Memory B cell (primary cell): ENCODE measurements at places on chromosomes 2 and 18.

DNA sequence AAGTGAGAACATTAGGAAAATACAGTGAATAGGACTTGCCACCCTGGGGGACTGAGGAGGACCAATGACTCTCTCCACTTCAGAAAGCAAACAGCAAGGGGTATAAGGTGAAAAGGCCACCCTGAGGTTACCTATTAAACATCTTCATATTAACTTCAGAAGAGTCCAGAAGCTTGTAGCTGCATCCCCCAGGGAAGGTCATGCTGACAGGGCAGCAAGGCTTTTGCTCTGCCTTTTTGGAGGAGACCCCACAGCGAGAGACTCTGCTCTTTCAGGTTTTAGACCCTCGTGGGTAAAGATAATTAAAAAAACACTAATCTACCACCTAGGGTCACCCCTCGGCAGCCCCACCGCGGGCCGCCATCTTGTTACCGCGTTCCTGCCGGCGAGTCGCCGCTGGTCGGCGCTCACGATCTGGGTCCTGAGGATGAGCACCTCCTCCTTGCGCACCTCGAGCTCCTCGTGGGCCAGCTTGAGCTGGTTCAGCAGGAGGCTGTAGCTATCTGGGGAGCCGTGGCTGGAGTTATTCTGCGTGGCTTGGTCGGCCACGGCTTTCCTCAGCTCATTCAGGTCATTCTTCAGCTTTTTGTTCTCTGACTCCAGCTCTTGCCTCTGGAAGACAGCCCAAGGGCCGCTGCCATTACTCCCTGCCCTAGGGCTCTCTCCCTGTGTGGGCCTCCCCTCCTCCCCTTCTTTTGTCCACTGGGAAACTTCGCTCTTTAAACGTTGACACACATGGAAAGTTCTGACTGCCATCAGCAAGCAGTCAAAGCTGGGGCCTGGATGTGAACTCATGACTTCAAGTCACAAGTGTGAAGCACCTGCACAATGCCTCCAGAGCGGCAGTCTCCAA, 50.7 kb upstream of the ACAA2 start:
- DNase-seq: no peak

DNA sequence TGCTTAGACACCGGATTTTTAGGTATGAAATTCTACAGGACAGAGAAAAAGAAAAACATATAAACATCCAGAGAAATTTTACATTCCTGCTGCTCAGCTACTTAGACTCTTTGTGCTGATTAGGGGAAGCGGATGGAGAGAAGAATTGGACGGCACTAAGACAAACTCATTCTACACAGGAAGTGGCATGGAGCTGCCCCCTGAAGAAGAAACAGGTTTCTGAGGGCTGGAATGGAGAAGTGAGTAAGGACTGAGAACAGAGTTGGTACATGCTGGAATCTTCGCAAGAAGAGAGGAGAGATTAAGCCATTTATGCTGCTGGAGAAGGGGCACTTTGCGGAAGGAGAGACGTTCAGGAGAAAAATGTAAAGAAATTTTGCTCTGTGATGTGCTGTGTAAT, 253.0 kb upstream of the ERBB4 start:
- DNase-seq: no peak

GRCh38 chr2:183031911-183032794, 6.1 kb downstream of the NCKAP1 start:
- DNase-seq: no peak

- DNase-seq: no peak
Observed at GRCh38 chr2:16189836-16190160, 249.4 kb downstream of the MYCN start.

- no peak for DNase-seq
Observed at GRCh38 chr2:126790987-126791780, 107.5 kb upstream of the TEX51 start.

DNA sequence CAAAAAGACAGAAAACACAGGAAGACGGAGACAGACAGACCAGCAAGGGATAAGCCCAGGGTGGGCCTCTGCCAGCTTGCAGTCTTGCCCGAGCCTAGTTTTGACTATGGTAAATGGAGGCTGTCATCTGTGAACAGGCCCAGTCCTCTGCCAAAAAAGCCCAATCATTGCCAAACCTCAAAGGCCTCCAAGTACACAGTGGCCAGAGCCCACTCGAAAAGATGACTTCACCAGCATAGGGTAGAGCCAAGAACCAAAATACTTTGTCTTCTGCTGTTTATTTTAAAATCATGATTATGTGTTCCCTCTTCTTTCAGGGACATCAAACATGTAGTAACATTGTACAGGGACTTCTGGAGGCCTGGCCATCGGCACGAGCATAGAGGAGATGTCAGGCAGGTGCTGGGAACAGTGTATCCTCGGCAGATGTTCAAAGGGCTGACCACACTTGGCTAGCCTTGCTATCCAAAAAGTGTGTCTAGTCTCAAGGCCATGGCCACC, 66.0 kb downstream of the TTC32 start:
- no peak for DNase-seq

DNA sequence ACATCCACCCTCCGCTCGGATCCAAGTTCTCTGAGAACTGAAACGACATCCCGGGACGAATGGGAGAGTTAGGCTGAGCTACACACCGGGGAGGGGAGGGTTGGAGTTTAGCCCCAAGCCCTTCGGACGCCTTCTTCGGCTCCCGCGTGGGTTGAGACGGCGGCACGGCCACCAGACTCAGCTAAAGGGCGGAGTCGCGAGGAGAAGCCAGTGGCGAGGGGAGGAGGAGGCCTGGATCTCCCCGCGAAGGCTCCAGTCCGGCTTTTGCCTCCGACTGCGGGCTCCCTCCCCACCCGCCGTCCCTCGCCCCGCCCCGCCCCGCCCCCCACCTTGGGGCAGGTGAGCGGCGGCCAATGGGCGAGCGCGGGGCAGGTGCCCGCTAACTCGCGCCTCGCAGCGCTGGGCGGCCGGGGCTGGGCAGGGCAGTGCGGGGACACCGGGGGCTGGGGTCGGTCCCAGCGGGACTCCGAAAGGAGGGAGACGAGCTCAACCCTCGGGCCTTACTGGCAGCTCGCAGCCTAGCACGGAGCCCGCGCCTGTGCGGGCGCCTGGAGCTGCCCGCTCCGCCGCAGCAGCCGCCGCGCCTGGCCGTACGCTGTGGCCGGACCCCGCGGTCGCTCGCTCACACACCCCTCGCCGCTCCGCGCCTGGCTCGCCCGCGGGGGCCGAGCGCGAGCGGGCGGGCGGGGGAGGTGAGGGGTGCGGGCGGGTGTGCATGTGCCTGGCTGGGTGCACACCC, at the start of gene EMX1:
Gene EMX1, plus strand, starts transcription at position 382 of the 739 bp plus-strand sequence. Its CDS starts 334 bp downstream, at position 716.
- peak; percentile 57 for DNase-seq

DNA sequence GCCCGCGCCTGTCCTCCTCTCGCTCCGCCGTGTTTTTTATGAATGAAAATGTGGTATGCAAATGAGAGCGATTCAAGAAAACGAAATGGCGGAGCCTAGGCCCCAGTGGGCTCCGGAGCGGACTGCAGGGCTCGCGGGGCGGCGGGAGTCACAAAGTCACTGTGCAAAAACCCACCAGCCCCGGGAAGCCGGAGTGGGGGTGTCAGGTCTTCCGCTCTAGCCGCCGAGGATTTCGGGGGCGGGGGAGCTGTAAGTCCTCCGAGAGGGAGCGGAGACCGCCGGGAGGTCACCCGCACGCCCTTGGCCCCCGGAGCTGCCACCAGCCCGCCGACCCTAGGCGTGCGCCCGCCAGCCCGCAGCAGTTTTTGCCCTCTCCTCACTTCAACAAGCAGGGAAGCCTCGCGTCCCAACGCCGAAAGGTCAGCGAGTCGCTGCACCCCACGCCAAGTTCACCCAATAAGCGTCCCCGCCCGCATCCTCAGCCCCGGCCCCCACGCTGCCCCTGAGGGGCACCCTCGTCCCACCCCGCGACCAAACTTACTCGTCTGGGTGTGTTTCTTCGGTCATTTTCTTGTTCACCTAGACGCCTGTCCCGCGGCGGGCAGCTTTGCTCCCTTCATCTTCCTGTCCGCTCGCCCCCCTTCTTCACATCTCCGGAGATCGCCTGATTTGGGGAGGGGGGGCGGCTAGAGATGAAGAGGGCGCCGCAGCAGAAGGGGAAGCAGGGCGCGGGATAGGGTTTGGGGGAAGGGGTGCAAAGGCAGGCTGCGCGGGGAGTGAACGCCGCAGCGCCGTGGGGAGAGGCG, 775 bp downstream of the SPRED2 start:
- peak; percentile 56 for DNase-seq

DNA sequence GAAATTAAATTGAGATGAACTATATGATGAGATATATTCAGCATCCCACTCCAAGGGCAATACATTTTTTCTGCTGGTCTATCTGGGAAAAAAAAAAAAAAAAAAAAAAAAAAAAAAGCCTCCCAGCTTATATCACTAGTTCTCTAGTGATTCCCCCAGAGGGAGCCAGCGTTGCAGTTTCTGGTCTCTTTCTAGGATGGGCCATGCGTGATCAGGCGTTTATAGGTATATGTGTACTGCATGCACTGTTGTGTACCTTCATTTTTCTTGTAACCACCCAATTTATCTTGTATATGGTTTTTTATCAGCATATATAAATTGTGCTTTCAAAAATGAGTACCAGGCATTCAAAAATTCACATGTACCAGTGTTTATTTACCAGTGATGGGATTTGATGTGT, 35.1 kb downstream of the DCDC2C start:
- DNase-seq: no peak

DNA sequence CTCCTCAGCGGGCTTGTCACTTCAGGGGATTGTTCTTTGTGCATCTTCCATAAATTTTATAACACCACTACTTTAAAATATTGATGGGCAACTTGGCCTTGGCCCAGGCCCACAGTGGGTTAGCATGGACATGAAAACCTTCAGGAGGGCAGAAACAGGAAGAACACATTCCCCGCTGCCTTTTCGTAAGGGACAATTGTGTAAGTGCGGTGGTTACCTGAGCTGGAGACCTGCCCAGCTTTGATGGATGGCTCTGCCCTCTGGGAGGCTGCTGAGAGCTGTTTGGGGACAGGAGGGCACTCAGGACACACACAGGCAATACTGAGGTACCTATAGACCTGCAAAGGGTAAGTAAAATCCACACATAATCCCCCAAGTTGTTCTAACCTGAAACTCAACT, 46.8 kb downstream of the FECH start:
- no peak for DNase-seq

- no peak for DNase-seq
Observed at GRCh38 chr2:113068706-113069485, 1.1 kb downstream of the IL1F10 start.

DNA sequence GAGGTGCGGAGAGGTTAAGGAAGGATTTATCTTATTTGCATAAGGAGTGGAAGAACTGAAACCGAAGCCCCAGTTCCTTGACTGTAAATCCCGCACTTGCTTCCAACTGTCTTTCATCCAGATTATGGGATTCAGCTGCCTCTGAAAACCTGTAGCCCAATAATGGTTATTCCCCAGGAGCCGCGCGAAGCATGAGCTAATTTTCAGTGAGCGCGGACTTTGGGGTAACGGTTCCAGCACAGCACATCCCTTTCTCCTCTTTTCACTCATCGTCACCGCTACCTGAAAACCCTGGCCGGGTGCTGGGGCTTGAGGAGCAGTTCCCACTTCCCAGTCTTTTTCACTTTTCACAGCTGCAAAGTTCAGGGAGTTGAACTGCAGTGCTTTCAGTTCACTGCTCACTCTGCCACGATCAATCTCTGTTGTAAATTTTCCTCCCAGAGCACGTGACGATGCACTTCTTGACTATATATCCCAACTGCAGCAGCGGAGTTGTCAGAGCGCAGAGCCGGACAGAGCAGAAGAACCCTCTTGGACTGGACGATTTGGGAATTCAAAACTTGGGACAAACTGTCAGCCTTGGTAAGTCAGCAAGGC, at the start of gene KCNE4:
Gene KCNE4, plus strand, starts transcription at position 498 of the 597 bp plus-strand sequence. CDS start 641 bp downstream, outside the sequence.
- no peak for DNase-seq

DNA sequence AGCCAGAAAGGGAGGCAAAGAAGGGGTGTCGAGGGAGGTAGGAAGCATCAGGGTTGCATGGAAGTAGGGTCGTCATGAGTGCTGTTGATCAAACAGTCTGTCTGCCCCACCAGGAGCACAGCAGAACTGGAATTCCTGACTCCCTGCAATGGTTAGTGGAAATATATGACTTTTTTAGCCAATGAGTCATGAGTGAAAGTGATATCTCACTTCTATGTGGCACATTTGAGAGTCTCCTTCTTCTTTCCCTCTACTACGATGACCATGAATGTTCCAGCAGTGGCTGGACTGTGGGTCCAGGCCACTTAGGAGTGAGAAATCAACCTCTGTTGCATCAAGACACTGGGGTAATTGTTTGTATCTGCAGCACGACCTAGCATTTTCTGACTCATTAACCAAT, 199.5 kb downstream of the TTC32 start:
- no peak for DNase-seq

- no peak for DNase-seq
Observed at GRCh38 chr2:239537633-239538356, 137.0 kb upstream of the HDAC4 start.

DNA sequence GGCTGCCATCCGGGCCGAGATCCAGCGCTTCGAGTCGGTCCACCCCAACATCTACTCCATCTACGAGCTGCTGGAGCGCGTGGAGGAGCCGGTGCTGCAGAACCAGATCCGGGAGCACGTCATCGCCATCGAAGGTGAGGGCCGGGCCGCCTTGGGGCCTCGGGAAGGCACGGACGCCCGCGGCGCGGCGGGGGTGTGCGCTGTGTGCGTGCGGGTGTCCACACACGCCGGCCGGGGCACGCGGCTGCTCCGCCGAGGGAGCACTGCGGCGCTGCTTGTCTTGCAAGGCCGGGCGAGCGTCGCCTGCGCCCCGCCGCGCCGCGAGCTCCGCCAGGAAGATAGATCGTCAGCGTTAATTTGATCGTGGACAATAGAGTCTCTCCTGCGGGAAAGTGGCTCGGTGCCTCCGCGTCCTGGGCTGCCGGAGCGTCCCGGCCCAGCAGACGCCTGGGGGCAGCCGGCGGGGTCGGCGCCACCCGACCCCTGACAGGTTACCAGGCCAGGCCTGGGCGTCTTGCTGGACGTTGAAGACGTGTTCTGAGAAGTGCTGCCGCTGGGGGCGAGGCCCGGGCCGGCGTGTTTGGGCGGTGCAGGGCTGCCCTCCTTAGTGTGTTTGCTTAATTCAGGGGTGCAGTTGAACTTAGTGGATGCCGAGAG, 1.0 kb downstream of the AGAP1 start:
- DNase-seq: no peak

DNA sequence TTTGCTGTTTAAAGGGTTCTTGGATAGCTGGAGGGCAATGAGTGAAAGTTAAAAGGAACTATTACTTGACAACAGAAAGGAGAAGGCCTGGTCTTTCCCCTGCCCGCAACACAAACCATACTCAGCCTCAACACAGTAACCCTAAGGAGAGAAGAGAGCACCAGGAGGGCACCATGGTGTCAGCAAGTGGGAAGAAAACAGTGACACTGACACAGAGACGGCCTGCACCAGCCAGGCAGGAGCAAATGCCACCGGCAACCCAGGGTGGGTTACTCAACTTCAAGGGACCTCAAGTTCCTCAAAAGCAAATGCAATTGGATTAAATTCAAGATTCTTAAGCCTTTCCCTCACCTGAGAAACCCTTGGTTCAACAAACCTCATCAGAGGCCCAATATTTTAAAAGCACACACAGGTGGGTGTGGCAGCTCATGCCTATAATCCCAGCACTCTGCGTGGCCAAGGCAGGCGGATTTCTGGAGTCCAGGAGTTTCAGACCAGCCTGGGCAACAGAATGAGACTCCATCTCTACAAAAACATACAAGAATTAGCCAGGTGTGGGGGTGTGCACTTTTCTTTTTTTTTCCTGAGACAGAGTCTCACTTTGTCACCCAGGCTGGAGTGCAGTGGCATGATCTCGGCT, 52.3 kb downstream of the TFCP2L1 start:
- DNase-seq: no peak

- no peak for DNase-seq
Observed at GRCh38 chr2:239768907-239769553, 256.1 kb downstream of the NDUFA10 start.

- DNase-seq: peak; percentile 2
Observed at GRCh38 chr2:199704358-199705238, 146.4 kb downstream of the FTCDNL1 start.

GRCh38 chr2:219289537-219290361, 10.6 kb downstream of the DNAJB2 start:
- DNase-seq: no peak
